ENCODE measurements at places on chromosomes 16 and 17. TPM values are rescaled to one million over a fixed set of nuclear protein-coding genes. Genes with fewer than 3 reads are reported as not detected.

GRCh38 chr17:15270628-15271381 is 5.7 kb upstream of the PMP22 start:
- no peaks in the 10 kb centered on the region for H3K4me1 ChIP-seq
- no peak for DNase-seq
- H3K27me3 ChIP-seq = no peaks in the 10 kb centered on the region

- H3K36me3 ChIP-seq = no peaks in the 10 kb centered on the region
- no peaks in the 10 kb centered on the region for H3K4me1 ChIP-seq
- DNase-seq = no peak
- H3K27me3 ChIP-seq = no peaks in the 10 kb centered on the region
- no peak overlapping the region for H3K4me3 ChIP-seq
These were observed 770.8 kb upstream of the SOX9 start for GRCh38 chr17:71349908-71350600.

DNA sequence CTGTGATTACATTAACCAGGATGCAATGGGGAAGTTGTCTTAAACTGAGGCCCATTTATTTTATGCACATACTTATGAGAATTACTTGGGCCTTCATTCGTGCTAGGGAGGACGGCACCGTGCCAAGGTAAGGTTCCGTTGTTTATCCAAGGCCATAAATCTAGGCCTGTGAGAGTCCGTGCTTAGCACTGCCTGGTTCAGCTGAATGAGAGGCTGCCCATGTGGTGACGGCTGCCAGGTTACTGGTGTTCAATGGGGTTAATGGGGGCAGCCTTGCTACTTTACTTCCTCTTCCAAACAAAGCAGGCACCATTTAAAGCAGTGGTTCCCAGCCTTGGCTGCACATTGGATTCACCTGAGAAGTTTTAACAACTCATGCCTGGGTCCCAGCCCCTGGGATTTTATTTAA is 135.1 kb upstream of the NOL11 start:
- no peak overlapping the region for H3K4me3 ChIP-seq
- H3K4me1 ChIP-seq = peaks cover 3% of the 10 kb centered on the region
- no peak for DNase-seq
- peaks cover 27% of the 10 kb centered on the region for H3K36me3 ChIP-seq
- H3K27me3 ChIP-seq = no peaks in the 10 kb centered on the region
- H3K27ac ChIP-seq = no peak overlapping the region

GRCh38 chr17:49680314-49680713 is 2.4 kb upstream of the SPOP start:
- no peak overlapping the region for H3K4me3 ChIP-seq
- no peaks in the 10 kb centered on the region for H3K4me1 ChIP-seq
- peaks cover 6% of the 10 kb centered on the region for H3K36me3 ChIP-seq
- no peak for DNase-seq

Gene CDH3
- 97.2 TPM for total RNA-seq

DNA sequence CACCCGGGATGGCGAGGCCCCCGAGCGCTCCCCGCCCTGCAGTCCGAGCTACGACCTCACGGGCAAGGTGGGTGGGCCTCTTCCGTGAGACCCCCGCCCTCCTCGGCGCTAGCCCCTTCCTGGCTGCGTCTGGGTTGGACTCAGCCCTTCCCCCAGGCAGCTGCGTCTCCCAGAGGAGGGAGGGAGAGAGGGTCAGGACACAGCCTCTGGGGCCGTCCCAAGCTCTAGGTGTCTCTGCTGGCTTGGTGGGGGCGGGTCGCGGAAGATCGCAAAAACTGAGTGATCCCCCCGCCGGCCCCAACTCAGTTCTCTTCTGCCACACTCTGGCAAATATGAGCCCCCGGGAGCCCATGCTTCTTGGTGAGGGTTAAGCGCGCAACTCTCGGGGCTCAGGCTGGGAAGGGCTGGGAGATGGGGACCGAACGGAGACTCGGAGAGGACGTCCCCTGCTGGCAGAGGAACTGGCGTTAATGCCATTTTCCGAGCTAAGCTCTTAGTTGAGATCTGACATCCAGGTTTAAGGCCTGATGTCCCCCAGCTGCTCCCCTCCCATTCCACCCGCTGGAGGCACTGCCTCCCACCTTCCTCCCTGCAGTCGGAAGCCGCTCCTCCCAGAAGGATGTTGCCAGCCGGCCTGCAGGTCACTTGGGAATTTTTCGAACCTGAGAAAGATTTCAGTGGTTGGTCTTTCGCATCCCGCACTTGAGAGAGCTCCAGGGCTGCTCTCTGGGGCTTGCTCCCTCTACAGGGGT is 419 bp downstream of the RAB37 start:
- H3K27me3 ChIP-seq = no peaks in the 10 kb centered on the region
- peaks cover 4% of the 10 kb centered on the region for H3K4me1 ChIP-seq
- DNase-seq = peak; percentile 93
- peak overlapping the region; percentile 70 for H3K4me3 ChIP-seq
